ENCODE measurements at places on chromosomes 5 and 9.

- no peaks in the 10 kb centered on the region for H3K27me3 ChIP-seq
- no peaks in the 10 kb centered on the region for H3K4me1 ChIP-seq
- H3K4me3 ChIP-seq: no peak overlapping the region
- H3K36me3 ChIP-seq: no peaks in the 10 kb centered on the region
- H3K27ac ChIP-seq: no peak overlapping the region
Observed at GRCh38 chr5:116930616-116931015, 356.0 kb upstream of the SEMA6A start.

GRCh38 chr5:149404746-149405549 is 25.9 kb upstream of the IL17B start:
- no peaks in the 10 kb centered on the region for H3K4me1 ChIP-seq
- H3K27ac ChIP-seq: no peak overlapping the region
- no peak for DNase-seq
- H3K4me3 ChIP-seq: no peak overlapping the region

- H3K36me3 ChIP-seq: peaks cover 3% of the 10 kb centered on the region
- H3K27ac ChIP-seq: no peak overlapping the region
- H3K4me3 ChIP-seq: no peak overlapping the region
- no peaks in the 10 kb centered on the region for H3K4me1 ChIP-seq
- no peaks in the 10 kb centered on the region for H3K27me3 ChIP-seq
Observed at GRCh38 chr9:127021664-127022363, 100.6 kb downstream of the ANGPTL2 start.

DNA sequence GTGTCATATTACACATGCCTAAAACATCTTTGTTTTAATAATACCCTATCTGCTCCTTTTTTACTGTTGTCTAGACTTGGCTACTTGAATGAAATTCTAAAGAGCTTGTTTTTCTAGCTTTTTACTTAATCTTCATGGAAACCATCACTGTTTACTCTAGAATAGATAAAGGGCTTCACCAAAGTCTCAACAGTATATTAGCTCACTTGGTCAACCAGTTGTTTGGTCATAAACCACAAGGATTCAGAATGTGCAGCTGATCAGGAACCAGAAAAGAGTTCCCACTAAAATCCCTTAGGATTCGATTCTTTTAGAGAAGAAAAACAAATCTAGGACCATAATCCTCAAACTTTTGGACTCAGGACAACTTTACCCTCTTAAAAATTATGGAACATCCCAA is 38.0 kb downstream of the CDO1 start:
- no peak for DNase-seq
- H3K4me1 ChIP-seq: no peaks in the 10 kb centered on the region
- H3K27ac ChIP-seq: no peak overlapping the region
- no peak overlapping the region for H3K4me3 ChIP-seq
